Suppressor macrophage treated with lipopolysaccharide for 1 hour (primary cell): ENCODE measurements at places on chromosomes 6 and 20.

DNA sequence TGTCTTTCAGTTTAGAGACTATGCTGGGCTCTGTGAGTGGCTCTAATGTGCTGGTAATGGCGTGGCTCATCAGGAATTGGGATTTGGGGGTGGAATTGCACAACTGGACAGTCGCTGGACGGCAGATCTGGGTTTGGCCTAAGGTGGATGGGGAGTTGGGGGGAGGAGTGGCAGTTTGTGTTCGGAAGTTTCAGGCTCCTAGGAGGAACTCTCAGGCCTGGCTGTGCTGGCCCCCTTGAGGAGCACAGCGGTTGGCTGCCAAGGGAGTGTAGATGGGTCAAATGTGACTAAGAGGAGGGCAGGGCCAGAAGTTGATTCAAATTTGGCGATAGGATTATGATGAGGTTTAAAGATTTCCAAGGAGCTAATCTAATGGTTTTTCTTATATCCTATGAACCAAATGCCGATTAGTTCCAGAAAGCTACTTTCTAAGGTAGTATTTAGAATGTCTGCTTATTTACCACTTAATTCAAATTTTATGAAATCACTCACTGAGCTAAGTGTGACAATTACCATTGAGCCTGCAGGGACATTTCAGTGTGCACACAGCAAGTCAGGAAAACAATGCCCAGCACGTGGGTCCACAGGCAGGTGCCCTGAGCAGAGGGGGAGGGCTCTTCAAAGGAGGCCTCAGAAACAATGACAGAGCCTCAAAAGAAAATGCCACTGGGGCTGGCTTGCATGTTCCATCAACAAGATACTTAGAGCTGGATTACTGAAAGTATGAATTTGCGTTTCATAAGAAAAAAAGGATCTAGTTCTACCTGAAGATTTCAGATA is 111.0 kb downstream of the GJA10 start:
- DNase-seq, result no peak

DNA sequence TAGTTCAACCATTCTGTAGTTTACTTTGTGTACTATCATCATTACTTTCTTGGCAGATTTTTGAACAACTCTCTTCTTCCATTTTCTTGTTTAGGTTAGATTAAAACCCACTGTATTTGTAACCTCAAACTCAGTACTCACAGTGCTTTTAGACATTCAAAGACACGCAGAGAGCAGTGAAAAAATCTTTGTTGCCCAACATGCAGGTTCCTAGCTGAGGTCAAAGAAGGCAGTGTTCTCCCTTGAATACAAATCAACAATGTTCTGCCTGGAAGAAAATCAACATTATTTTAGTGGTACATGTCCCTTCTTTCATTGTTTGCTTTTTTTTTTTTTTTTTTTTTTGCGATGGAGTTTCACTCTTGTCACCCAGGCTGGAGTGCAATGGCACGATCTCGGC is 11.2 kb downstream of the CYB5R4 start:
- no peak for DNase-seq

DNA sequence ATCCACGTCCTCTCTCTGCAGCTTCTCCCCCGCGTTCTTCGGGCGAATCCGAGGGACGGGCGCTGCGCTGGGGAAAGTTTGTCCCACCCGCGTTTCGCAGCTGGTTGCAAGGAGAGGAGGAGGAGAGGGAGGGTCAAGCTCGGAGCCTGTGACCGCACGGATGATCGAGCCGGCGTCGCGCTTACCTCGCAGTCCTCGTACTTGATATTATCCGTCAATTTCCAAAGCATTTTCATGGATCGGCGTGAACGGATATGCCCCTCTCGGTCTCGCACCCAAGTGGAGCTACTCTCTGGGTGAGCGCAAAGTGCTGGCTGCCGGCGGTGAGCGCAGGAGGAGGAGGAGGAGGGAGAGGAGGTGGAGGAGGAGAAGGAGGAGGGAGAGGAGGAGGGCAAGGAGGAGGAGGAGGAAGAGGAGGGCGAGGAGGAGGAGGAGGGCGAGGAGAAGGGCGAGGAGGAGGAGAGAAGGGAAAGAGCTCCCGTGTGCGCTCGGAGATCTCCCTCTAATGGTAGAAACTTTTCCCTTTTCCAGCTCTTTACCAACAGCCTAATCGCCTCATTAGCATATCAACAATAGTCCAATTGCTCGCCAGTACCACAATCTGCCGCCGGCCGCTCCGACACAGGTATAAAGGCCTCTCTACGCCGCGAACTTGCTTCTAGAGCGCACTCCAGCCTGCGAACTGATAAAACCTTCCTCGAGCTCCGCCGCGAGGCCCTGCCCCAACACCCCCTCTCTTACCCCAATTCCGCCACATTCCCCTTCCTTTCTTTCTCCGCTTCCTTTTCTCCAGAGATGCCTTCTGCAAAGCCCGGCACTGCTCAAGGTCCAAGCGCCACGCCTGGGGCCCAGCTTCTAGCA is at the start of gene TFAP2A:
TSS of gene TFAP2A (minus strand) at position 319 of the 861 bp plus-strand sequence. CDS start at position 236, 83 bp downstream.
- no peak for DNase-seq

DNA sequence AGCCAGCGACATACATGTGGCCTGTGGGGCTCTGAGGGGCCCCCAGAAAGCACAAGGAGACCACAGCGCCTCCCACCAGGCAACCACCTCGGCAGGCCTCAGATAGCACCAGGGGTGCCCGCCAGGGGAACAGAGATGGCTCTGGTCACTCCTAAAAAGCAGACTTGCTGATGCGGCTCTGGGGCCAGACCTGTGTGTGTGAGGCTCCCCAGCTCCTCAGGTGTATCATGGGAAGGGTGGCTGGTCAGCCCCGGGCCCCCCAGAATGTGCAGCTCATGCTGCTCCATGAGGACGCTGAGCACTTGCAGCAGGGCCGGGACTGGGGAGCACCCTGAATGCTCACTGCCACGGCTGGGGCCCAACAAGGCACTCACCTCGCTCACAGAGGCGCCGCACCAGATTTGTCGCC is 60.2 kb downstream of the PYGB start:
- no peak for DNase-seq

GRCh38 chr6:15937602-15938001 is 191.3 kb upstream of the MYLIP start:
- DNase-seq, result no peak

DNA sequence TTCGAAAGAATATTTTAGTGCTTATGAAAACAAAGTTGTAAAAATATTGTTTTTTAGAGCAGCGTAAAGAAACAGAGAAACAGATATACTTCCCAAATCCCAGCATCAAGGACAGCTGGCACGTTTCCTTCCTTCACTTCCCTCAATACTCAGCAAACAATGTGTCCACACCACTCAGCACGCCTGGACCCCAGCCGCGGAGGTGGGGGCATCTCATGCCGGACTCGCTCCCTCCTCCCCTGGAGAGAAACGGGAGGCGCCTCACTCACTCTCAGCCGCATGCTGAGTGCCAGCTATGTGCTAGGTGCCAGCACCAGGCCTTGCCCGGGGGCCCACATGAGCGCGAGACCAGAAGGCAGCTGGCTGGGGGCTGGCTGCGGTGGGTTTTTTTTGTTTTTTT is 34.7 kb downstream of the SLC2A4RG start:
- DNase-seq, result no peak
